ENCODE measurements at places on chromosomes 12 and 14.

DNA sequence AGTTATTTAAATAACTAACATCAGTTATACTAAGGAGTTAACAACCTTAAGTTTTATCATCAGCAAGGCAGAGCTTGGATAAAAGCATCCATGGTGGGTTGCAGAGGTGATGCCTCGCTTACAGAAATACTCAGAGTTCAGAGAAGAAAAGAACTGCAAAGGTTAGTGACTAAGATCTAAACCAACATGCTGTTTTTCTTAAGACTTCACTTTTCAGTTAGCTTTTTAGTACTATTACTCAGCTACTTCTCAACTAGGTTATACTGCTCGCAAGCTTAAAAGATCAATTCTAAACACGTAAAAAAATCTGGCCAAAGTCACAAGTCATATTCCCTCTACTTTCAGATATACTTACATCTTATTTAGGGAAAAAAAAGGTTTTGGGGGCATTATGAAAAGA is 2.8 kb downstream of the PPP1CC start:
- no peak for DNase-seq

GRCh38 chr12:121189619-121190155 is 20.2 kb upstream of the P2RX4 start:
- no peak for DNase-seq

GRCh38 chr14:82003426-82003825 is 469.8 kb upstream of the SEL1L start:
- no peak for DNase-seq

DNA sequence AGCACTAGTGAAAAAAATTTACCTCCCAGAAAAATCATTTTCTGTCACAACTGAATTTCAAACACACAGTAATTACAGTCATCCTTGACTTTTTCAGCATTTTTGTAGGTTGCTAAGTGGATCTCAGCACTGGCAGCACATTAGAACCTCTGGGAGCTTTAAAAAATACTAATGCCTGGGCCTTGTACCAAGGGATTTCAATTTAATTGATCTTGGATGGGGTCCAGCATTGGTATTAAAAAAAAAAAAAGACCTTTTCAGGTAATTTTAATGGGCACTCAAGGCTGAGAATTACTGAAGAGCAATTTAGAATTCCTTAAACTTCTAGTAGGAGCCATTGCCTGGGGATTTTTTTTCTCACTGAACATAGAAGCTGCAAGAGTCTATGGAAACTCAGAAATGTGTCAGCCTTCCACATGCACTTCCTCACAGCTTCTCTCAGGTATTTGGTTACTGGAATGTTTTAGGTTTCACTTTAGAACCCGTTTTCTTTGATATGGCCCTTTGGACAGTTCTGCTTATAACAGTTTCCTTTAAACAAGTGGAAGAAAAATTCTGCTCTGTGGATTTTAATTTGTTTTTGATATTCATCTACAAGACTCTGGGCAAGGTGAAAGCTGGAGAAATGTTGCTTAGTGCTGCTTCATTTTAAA is 88.5 kb upstream of the DACT1 start:
- DNase-seq = no peak

DNA sequence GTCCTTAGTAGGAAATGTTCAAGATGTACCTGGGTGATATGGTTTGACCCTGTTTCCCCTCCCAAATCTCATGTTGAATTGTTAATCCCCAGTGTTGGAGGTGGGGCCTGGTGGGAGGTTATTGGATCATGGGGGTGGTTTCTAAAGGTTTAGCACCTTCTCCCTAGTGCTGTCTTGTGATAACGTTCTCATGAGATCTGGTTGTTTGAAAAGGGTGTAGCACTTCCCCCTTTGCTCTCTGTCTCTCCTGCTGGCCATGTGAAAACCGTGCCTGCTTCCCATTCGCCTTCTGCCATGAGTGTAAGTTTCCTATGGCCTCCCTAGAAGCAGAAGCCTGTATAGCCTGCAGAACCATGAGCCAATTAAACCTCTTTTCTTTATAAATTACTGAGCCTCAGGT is 353.0 kb upstream of the SFSWAP start:
- DNase-seq = no peak

Measured in Right ventricle myocardium superior (tissue), 1 donor.